ENCODE measurements at places on chromosomes 4 and X.

- DNase-seq, result no peak
These were observed 43.1 kb upstream of the CYP2U1 start for GRCh38 chr4:107888237-107888636.

- no peak for DNase-seq
These were observed 19.2 kb upstream of the SLC6A14 start for GRCh38 chrX:116417214-116417613.

GRCh38 chrX:130575831-130576389 is 174.1 kb downstream of the RBMX2 start:
- DNase-seq, result no peak

- no peak for DNase-seq
These were observed 585.1 kb upstream of the FRG1 start for GRCh38 chr4:189355590-189355989.

- DNase-seq, result no peak
These were observed 116.4 kb upstream of the LSM6 start for GRCh38 chr4:146059151-146059550.

- DNase-seq, result no peak
These were observed 1.5 kb downstream of the KLF8 start for GRCh38 chrX:56233682-56234081.

All from stimulated activated CD4-positive, alpha-beta T cell treated with anti-CD3 and anti-CD28 coated beads, Interleukin-2, amount 100 ng/mL, for 4 hours (primary cell).